ENCODE measurements at places on chromosomes 2 and 18.

- no peak for DNase-seq
Observed at GRCh38 chr2:211469664-211470059, 913.3 kb downstream of the CPS1 start.

DNA sequence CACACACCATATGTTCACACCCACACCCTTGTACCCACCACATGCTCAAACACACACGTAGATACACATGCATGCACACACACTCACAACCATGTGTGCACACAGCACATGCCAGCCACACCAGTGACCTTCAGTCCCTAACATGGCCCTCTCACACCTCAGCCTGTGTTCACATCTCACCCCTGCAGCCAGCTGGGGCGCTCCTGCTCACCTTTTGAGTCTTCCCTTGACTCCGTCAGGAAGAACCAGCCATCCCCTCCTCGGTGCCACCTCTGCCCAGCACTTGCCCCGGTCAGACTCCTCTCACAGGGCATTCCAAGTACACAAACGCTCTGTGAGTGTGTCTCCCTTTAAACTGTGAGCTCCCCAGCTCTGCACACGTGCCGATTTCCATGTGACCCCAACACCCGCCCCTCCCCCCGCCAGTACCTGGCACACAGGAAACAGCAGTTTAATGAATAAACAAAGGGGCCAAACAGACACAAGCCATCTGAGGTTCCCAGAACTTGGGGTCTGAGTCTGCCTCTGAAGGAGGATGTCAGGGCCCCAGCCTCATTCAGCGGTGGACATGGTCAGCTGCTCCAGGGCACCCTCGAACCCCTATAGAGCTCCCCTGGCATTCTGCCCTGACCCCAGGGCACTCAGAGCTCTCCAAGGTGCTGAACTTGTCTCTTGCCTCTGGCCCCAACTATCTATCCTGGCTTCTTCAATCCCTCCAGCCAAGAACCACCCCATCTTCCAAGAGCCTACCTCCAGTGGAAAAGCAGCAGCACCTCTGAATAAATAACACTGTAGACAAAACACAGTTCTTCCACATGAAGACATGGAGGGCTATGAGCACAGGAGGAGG lies 252.9 kb downstream of the ATAD2B start:
- no peak for DNase-seq

- DNase-seq = no peak
Observed at GRCh38 chr2:231053846-231054245, 2.8 kb upstream of the PSMD1 start.

GRCh38 chr2:172084645-172085459 lies 455 bp upstream of the DLX1 start:
- DNase-seq = peak; percentile 73

GRCh38 chr2:20551260-20551944 lies 99.5 kb downstream of the HS1BP3 start:
- DNase-seq = no peak

- DNase-seq = no peak
Observed at GRCh38 chr2:36708041-36708741, 11.7 kb downstream of the VIT start.

DNA sequence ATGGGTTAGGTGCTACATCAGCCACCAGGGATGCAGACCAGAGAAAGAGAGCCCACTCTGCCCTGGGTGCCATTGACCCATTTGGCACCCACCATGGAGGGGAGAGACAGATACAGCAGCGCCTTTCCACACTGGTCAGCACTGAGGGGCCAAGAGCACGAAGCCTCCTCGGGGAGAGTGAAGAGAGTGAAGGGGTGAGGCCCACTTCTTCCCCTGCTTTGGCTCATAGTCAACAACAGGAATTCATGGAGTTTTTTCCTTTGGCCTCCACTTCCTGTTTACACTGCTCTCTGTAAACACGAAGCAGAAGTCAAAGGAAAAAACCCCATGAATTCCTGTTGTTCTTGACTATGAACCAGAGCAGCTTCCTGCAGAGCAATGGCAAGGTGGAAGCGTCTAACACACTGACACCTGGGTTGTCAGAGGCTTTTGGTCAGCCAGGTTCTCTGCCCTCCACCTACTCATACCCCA lies 80.0 kb downstream of the CCDC93 start:
- DNase-seq = no peak

DNA sequence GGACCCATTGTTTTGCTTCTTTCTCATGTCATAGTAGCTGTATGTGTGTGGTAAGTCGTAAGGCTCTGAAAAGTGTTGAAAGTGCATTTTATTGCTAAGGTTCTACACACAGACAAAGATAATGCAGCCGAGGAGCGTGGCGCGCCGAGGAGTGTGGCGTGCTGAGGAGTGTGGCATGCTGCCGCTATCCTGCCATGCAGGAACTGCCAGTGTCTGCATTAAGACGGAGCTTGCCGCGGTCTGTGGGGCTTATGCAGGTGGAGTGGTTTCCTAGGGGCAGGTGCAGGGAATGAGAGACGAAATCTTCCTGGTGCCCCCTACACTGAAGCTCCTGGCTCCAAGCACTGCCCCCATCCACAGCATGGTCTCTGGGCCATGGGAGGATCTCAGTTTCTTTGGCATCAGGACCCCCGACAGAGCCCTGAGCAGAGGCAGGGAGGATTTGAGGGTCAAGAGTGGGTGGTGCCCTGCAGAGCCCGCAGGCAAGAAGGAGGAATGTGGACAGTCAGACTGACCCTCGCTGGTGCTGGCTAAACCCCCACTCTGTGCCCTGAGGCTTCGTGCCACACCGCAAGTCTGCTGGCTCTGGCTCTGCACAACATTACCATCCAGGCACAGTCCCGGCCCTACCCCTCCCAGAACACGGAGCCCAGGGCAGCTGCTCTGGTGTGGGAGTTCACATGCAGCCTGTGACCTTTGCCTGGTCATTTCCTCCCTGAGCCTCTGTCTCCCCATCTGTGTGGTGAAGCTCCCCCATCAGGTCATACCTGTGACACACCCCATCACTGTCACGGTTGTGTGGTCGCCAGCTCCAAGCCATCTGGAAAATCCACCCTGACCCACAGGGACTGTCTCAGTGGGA lies 3.2 kb downstream of the SNED1 start:
- DNase-seq = no peak

DNA sequence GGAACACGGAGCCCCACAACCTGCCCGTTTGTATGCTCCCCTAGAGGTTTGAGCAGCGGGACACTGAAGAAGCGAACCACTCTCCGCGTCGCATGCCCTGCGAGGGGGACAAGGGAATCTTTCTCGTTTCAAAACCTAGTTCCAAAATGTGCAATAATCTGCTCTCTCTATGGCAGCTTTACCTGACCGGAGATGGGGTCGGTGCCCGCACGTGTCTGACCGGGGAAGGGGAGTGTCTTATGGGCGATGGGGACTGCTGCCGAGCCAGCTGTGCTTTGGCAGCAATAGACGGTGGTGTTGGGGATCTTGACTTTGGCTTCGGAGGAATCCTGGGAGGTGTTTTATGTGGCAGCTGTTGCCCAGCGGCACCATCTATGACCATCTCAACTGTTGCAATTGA lies 7.9 kb downstream of the TTN start:
- no peak for DNase-seq

DNA sequence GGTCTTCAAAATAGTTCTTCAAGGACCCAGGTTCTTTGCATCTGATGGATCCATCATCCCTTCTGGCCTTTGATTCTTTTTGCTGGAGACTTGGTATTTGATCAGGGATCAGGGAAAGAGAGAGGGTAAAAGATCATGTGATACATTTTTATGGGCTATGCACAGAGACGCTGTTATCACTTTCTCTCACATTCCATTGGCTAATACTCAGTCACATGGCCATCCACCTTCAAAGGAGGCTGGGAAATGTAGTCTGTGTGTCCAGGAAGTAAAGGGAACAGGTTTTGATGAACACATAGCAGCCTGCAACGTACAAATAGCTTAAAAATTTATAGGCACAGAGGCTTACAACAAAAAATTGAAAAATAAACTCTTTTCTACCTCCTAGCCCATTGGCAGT lies 629.6 kb upstream of the FANCL start:
- DNase-seq = no peak

- no peak for DNase-seq
Observed at GRCh38 chr18:58180738-58181353, 136.8 kb downstream of the NEDD4L start.

GRCh38 chr2:241659150-241659739 lies 21.8 kb downstream of the ATG4B start:
- no peak for DNase-seq

DNA sequence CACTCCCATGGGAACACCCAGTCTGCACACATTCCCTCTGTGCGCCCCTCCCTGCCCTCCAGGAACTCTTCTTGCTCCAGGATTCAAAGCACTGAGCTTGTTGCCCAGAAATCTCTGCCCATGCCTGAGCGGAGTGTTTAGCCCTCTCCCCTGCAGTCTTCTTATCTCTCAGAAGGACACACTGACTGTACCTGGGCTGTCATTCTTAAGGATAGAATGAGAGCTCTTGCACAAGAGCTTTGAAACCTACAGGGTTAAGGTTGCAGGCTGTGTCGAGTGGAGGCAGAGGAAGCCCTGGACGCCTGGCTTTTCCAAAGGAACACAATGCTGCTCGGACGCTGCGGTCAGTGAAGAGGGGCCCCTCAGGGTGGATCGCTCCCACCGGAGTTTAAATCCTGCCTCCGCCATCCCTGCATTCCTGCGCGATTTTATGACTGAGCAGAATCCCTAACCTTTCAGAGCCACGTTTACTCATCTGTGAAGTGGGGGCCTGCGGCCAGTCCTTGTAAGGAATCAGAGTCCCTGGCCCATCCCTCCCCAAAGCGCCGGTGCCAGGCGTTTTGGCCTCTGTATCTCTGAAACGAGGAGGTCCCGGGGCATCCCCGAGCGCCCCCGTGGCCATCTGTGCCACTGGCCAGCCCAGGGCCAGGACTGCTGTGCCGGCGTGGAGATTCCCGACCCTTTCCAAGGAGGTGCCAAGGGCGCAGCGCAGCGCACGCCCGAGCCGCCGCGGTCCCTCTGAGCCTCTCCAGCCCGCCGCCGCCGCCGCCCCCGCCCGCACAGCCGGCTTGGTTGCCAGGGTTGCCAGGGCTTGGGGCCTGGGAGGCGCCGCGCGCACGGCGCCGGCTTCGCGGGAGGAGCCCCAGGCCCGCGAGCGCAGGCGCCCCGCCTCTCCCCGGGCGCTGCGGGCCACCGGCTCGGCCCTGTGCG lies 58.9 kb downstream of the FAM168B start:
- DNase-seq = no peak

DNA sequence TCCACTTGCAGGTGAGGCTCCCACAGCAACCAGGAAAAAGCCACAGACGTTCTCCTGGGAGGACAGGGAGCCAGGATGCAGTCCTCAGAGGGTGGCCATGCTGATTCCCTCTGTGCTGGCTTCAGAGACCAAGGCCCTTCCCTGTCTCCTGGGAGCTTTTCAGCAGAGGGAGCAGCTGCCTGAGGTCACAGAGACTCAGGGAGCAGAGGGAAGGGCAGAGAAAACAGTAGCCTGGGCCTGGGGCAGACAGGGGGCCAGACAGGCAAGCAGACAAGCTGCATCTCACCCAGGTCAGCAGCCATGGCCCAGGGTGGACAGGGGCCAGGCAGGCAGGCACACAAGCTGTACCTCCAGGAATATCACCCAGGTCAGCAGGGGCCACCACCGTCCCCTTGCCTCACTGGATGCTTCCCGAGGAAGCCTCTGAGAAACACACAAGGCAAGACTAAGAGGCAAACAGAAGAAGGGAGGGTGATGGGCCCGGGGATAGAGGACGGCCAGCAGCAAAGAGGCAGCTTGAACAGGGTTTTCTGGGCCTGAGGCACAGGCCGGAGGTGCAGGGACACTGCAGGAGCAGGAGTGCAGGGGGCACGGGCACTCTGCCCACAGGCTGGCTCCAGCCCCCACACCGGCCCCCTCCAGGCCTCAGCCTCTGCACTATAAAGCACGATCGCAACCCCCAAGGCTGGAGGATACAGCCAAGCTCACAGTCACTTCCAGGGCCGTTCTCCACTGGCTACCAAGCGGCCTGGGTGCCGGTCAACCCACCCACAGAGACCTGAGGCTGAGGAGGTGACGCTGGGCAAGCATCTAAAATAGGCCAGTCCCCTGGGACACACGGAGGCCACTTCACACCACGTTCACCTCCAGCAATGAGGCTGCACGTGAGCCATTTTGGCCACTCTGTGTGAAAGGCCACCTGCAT lies 6.1 kb downstream of the SLC66A2 start:
- DNase-seq = no peak

- no peak for DNase-seq
Observed at GRCh38 chr2:67412424-67412823, 15.3 kb downstream of the ETAA1 start.

DNA sequence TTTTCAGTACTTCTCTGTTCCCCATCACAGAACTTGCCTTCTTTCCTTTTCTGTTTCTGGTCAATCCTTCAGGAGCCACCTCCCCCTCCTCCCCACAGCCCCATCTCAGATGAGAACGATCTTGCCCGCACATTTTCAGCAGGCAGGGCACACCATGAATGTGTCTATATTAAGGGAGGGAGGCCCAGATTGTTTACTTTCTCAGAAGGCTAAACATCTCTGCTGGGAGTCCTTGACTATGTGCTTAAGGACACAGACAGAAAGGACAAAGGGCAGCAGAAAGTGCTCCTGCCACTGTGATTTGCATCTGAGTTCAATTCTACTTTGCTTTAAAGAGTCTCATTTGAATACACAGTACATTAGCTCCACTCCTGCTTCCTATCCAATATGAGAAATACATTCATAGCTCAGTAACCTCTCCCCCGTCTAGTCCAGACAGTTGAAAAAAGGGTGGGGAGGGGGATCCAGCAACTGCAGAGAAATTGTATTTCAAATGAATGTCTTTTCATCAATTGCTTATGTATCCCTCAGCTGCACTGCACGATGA lies 175.0 kb upstream of the PARD3B start:
- DNase-seq = no peak

DNA sequence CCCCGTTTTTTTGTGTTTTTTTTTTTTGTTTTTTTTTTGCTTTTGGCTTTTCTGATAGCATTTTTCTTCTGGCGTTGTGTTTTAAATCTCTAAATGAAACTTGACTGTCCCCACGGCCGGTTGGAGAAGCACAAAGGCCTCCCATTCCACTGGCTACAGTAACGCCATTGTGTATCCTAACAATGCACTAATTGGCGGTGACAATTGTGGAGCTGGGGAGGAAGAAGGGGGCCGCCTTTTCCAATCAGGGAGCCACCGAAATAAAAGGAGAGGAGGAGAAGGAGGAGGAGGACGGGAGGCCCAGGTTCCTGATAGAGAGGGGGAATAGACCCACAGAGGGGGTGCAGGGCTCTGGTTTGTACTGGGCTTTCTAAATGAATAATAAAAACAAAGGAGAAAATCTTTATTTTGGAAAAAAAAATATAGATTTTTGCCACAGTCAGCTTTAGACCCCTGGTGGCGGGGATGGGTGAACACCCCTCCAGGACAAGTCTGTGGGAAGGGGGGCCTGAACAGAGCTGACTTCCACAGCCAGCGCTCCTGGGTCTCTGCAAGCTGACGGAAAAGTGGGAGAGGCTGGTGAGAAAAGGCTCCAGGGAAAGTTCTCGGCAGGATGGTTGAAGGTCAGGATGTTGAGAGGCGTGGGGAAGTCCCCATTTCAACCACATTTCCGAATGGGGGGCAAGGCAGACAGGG lies 43.7 kb upstream of the FZD5 start:
- no peak for DNase-seq

GRCh38 chr2:195677884-195678283 lies 20.9 kb downstream of the SLC39A10 start:
- DNase-seq = no peak

- no peak for DNase-seq
Observed at GRCh38 chr18:37346048-37346447, 219.6 kb downstream of the CELF4 start.

- no peak for DNase-seq
Observed at GRCh38 chr2:171798156-171798820, 95.8 kb downstream of the SLC25A12 start.
